Activated effector memory CD4-positive, alpha-beta T cell treated with Interleukin-2 at 50 U/mL for 16 hours (primary cell): ENCODE measurements at places on chromosomes 12 and 14.
A peak's percentile ranks its signal among the peaks of the same experiment; 100 is the strongest.

GRCh38 chr14:75077794-75078193, 8.4 kb downstream of the ZC2HC1C start:
- no peak for DNase-seq

GRCh38 chr12:45124485-45125155, 73.7 kb upstream of the DBX2 start:
- DNase-seq, result no peak

DNA sequence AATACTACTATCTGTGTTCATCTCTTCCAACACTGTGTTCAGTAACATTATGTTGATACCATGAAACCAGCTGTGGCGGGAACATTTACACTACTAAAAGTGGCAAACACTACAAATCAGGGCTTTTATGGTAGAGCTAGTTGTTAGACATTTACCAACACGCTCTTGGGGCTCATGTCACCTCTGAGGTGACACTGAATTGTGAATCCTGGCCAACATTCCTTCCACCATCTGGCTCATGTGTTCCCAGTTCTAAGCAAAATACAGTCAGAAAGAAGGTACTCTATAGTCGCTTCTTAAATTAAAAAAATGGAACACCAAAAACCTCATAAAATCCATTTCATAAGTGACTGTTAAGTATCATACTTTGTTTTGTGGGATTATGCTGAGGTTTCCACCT, 436.6 kb downstream of the FUT8 start:
- no peak for DNase-seq

DNA sequence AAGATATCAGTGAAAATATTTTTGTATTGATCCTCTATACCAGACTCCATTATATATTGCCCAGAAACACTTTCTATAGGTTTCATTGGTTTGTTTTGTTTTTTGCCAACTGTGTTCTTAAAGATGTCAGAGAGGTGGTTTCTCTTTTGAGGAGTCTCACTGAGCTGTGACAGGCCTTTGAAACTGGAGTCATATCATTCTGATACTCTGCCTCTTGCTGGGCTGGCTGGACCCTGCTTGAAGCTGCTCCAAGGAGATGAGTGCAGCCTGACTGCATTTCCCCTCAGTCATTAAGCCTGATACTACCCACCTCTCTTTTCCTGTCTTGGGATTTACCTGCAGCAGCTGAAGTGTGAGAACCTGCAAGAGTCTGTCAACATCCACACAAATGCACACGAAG, 16.4 kb upstream of the TAS2R30 start:
- no peak for DNase-seq

- DNase-seq, result no peak
These were observed 82.9 kb upstream of the RIN3 start for GRCh38 chr14:92430686-92431085.

- DNase-seq, result no peak
These were observed 20.3 kb upstream of the DHRS4 start for GRCh38 chr14:23933108-23933741.

GRCh38 chr14:68881396-68881795, 88.5 kb upstream of the ZFP36L1 start:
- no peak for DNase-seq

DNA sequence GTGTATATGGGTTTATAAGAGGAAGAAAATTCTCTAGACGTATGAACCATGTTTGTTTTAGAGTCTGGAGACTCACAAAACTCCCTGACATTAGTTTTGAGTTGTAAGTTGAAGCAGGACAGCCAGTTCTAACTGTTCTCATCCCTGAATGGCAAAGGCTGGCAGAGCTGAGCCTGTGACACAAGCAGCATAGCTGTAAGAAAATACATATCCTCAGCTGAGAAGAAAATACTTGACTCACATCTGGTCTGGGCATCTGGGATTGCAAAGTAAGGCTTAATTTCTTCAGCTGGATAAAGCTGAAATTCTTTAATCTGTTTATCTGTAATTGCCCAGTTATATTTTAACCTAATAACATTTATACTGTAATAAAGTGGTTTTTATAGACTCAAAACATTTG, 156.3 kb downstream of the PELI2 start:
- DNase-seq, result no peak

DNA sequence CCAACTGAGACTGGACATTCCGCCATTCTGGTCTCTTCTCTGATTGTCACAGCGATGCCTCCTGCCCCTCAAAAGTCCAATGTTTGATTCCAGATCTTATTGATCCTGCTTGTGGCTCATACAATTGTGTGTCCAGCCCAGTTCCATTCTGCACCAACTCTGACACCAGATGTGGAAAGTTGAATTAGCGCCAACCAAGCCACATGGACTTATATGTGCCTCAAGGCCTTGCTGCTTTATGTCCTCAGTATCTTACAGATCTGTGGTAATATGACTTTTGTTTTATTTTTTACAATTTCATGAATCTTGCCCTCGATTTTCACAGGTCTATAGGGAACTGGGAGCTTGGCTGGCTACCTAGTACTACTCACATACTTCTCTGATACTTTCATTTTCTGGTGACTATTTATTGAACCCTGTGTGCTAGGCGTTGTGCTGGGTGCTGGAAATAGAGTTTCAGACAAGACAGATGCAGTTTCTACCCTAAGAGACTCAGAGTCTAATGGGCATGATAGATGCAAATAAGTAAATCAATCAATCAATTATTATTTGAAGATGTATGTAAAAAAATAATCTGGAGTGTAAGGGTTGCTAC, 472.0 kb downstream of the TMTC2 start:
- no peak for DNase-seq

DNA sequence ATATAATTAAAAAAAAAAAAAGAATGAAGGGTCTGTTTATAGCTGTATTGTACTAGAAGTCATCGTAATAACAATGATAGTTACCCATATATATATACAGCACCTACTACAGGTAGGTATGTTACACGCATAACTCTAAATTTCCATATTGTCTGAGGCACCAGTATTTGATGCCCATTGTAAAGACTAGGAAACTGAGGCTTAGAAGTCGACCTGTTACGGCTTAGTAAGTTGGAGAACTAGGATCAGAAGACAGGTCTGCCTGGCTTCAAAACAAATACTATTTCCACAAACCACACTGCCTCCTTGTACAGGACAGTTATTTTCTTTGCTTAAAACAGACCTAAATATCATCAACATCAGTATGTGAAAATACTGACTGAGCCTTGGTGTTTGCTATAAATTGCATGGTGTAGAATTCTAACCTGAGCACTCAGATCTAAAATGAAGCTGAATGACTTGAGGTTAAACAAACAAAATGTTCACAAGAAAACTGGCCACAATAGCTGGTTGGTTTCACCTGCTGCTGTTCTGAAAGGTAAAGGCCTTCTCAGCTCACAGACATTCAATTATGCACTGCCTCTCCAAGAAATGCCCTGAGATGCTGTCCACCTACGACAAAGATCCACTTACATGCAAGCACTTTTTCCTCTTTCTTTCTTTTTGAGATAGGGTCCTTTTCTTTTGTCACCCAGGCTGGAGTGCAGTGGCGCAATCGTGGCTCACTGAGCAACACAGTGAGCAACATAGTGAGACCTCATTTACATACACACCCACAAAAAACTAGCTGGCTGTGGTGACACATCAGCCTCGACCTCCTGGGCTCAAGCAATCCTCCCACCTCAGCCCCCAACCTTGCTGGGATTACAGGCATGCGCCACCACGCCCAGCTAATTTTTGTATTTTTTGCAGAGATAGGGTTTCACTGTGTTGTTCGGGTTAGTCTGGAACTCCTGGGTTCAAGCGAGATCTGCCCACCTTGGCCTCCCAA, 35.7 kb downstream of the SSH1 start:
- no peak for DNase-seq

DNA sequence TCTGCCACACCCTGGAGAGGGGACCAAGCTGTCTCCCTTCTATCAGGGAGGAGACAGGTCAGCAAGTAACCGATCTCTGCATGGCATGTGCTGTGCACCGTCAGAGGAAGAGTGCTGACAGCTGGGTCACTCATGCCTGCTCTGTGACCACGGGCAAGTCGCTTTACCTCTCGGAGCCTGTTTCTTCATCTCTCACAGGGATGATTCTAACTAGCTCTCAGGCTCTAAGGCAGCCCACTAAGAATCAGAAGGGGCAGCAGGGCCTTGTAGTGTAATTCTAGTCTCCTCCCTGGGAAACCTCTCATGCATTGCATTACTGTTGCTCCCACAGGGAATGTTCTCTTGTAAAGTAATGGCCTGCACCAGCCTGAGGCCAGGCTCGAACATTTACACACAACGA, 11.9 kb downstream of the CD9 start:
- no peak for DNase-seq

- no peak for DNase-seq
These were observed 3.8 kb downstream of the SETD3 start for GRCh38 chr14:99476864-99477263.

GRCh38 chr14:103463851-103464250, 58.8 kb downstream of the CKB start:
- DNase-seq, result no peak

DNA sequence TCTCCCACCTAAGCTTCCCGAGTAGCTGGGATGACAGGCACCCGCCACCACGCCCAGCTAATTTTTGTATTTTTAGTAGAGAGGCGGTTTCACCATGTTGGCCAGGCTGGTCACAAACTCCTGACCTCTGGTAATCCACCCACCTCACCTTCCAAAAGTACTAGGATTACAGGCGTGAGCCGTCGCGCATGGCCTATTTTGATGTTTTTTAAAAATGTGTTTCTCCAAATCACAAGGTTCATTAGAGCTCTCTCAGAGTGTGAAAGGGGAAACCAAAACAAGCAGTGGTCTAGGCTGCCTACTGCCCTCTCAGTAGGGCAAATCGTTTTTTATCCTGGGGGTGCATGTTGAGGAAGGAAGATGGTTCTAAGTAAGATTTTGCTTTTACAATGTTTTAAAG, 211.5 kb downstream of the PIK3C2G start:
- no peak for DNase-seq

GRCh38 chr14:100271247-100271939, 32.4 kb downstream of the YY1 start:
- no peak for DNase-seq

DNA sequence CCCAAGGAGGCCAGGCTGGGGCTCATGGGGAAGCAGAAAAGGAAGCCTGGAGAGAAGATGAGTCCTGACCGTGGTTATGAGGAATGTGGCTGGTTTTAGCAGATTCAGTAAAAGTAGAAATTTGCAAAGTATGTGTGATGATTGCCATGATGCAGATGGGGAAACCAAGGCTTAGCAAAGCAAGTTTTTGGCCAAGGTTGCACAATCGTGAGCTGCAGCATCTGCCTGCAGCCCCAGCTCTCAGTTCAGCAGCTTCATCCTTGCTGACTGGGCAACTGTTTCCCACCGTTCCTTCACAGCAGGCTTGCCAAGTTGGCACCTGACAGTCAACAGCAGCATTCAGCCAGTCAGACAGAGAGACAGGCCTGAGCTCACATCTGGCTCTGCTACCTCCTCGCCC, 656.7 kb downstream of the MED13L start:
- no peak for DNase-seq

DNA sequence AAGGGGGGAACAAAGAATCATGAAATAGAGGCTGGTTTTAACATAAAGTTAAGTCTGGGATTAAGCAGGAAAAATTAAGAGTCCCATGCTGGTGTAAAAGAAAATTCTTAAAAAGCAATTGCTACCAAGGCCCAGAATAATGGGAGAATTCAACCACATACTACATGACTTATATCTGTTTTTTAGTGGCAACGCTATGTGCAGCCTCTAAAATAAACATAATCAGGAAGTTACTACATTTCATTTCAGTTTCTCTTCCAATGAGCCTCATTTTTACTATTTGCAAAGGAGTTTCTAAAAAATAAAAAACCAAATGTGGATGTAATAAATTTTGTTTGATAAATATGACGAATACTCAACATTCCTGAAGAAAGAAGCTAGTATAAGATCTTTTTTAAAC, 58.1 kb downstream of the CPNE8 start:
- no peak for DNase-seq

- no peak for DNase-seq
These were observed 71.6 kb downstream of the ERGIC2 start for GRCh38 chr12:29309320-29309902.

GRCh38 chr12:6851153-6851920, at the start of gene CDCA3:
CDCA3 (minus strand) TSS chr12:6851286; CDS start chr12:6850952, 334 bp downstream.
- DNase-seq, result peak; percentile 83

GRCh38 chr12:38431921-38432320, 115.3 kb downstream of the ALG10B start:
- no peak for DNase-seq

- DNase-seq, result no peak
These were observed 284.0 kb downstream of the ATP23 start for GRCh38 chr12:58225203-58225877.

DNA sequence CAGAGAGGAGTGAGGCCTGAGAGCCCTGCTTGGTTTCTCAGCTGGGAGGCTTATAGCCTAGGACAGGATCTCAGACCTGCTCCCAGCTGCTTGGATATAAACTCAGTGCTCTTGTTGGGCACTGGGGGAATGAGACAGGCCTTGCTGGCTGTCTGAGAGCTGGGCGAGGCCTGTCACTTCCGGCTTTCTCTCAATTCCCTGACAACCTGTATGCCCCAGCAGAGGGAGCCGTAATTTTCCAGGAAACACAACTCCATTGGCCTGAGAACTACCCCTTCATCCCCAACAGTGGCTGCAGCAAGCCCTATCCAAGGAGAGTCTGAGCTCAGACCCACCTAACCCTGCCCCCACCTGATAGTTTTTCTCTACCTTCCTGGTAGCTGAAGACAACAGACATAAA, 258.3 kb upstream of the STXBP6 start:
- no peak for DNase-seq
